EH (cell line): ENCODE measurements at places on chromosomes 7 and 10.

DNA sequence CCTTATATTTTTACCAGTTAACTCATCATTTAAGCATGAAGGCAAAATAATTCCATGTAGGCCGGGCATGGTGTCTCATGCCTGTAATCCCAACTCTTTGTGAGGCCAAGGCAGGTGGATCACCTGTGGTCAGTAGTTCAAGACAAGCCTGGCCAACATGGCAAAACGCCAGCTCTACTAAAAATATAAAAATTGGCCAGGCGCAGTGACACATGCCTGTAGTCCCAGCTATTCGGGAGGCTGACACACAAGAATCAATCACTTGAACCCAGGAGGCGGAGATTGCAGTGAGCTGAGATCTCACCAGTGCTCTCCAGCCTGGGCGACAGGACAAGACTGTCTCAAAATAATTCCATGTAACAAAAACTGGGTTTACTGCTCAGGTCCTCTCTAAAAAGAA is 18.3 kb downstream of the HNRNPA2B1 start:
- DNase-seq: no peak

DNA sequence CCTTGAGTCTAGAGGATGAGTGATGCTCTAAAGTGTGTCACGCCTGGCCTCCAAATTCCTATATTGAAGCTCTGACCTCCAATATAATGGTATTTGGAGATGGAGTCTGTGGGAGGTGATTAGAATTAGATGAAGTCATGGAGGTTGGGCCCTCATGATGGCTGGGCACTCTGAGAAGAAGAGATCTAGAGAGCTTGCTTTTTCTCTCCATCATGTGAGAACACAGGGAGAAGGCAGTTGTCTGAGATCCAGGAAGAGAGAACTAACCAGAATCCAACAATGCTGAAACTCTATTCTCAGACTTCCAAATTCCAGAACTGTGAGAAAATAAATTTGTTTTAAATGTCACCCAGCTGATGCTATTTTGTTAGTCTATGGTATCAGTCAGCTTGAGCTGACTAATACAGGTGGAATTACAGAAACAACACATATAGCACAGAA is 15.1 kb downstream of the RNF216 start:
- peak; percentile 91 for DNase-seq

DNA sequence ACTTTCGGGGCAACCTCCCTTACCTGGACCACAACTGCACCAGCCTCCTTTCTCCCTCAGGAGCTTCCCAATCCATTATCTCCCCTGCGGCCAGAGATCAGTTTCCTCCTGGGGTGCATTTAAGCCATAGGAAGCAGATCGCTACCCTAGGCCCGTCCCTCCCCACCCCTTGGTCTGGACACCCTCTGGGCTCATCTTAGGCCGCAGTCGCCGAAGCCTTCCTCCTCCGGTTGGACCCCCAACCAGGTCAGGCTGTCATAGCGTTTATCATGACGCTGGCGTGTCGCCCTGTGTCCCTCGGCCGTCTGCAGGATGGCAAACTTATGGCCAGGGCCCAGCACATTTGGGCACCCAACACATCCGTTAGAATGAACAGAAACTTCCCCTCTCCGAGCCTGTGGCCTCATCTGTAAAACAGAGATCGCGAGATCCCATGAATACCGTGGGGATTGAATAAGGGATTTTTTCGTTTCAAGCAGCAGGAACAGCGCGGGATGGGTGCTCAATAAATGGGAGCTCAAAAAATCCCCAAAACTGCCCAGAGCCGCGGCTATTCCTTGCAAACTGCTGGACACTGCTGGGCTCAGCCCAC is 669 bp upstream of the AP5Z1 start:
- peak; percentile 81 for DNase-seq

DNA sequence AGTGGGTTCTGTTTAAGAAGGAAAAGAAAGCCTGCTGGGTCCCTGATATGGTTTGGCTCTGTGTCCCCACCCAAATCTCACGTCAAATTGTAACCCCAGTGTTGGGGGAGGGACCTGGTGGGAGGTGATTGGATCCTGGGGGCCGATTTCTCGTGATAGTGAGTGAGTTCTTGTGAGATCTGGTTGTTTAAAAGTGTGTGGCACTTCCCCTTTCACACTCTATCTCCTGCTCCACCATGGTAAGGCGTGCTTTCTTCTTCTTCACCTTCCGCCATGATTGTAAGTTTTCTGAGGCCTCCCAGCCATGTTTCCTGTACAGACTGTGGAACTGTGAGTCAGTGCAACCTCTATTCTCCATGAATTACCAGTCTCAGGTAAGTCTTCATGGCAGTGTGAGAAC is 42.6 kb downstream of the INPP5A start:
- no peak for DNase-seq

DNA sequence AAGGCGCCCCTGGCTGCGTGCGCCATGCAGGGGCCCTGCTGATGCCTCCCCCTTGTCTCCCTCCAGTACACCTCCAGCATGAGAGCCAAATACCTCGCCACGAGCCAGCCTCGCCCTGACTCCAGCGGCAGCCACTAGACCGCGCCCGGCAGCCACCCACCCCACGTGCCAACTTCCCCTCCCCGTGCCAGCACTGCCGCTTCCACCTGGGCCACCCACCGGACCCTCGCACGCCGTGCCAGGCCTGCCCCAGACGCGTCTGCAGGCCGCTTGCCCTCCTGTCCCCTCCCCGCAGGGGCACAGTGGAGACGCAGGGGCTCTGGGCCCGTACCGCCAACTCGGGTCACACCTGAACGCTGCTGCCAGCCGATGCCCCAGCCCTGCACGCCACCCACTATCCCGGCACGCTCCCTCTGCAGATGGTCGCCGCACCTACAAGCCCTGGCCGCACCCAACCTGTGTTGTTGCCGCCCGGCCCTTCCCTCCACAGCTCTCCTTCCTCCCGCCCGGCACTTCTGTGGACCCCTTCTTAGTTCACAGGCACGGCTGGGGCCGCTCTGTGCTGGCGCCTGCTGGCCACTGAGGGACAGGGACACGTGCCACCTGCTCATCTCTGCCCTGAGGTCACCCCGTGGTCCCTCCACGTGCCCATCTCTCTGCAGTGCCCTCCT is 26.3 kb upstream of the AMZ1 start:
- no peak for DNase-seq

DNA sequence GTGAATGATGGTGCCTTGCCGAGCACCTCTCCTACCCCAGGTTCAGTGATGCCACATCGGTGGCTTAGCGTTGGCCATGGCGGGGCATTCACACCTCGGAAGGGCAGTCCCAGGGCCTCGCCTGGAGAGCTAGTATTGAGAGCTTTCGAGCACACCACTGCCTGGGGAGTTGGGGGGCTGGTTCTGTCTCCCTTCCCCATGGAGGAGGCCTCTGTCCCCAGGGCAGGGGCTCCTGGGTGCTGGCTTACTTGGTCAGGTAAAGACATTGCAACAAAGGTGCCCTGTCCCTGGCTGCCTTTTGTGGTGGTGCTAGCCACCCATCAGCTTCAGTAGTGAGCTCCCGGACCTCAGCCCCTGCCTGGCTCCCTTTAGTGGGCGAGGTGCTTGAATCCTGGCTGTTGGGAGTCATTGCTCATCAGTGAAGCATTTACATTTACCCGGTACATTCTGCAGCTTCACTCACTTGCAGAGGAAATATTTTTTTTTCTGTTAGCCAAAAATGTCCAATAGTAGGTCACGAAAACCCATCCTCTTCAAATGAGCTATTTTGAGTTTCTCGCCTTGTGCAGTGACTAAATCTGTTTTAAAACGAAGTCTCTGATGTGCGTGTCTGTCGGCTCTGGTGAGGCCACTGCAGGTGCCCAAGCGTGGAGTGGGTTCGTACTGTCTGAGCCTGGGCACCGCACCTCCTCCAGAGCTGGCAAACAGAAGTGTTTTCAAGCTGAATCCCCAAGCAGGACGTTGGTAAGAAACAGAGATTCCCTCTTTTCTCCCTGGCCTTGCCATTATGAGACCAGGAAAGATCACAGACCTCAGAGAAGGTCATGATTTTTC is 95.5 kb downstream of the INPP5A start:
- peak; percentile 87 for DNase-seq

DNA sequence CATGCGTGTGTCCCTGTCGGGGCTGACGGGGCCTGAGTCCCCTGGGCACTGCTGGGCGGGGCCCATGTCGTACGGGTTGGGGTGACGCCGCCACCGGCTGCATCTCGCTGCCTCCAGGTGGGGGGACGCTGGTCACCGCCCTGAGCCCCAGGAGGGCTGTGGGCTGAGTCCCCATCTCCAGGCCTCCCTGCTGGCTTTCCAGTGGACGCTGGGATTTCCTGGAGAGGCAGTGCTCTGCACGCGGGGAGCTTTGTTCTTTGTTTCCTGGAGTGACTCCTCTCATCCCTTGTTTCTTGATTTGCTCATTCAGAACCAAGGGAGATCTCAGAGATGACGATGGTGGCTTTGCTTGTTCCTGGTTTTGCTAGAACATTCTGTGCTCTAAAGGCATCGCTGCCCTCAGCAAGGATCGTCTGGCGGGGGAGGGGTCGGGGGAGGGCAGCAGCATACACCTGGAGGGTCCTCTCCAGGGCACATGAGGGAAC is 21.0 kb downstream of the PWWP2B start:
- no peak for DNase-seq

DNA sequence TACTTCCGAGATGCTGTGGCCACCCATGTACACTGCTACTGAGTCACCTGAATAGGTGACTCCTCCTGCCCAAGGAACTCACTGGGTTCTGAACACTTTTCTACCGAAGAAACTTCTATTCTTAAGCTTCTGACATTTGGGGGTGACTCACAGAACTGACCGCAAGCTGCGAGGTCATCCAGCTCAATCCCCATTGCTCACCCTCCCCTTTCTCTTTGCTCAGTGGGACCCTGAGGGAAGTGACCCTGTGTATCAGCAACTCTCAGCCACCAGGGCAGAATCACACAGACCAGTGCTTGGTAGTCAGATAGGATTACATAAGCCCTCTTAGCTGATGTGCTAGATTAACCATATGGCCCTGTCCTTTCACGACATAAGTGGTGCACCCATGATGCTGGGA is 46.3 kb downstream of the INSYN2A start:
- DNase-seq: peak; percentile 68

DNA sequence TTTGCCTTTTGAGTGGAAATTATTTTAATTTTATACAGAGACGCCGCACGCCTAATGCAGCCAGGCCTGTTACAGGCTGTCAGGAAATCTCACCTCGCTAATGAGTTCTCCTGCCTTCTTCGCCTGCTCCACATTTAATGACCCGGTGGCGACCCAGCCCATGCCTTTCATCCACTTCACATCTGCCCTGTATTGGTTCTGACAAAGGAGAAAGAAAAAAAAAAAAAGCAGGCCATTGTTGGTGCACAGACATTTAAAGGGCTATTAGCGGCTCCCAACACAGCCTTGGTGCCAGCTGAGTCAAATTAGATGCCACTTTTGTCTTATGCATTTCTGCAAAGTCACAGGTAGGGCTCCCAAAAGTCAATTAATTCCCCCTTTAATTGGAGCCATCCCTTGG is 43.3 kb downstream of the NRAP start:
- DNase-seq: no peak

DNA sequence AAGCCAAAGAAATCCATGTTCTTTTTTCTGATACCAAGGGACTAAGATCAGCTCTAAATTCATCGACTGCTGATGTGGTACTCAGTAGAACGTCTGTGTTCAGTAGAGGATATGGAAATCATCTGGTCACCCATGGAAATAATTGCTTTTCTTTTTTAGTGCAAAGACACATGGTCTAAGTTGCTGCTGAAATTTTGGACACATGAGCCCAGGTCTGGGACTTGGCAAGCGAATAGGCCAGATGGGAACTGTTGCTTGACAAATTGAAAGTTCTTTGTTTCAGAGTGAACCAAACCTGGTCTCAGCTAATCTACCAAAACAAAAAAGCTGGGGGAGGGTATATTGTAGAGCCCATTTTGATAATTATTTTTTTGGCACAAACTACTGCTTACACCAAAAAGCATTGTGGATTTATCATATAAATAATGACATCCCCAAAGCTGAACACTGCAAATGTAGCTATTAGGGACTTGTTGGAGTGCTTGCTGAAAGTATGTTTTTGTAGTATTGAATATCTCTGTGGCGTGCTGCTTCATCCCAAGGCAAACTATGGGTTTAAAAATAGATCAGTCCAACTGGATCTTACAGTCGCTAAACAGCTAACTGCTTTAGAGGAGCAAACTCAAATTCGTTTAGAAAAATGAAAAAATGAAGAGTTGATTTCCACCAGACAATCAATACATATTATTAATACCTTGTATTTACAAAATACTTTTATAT is 144.7 kb downstream of the TRIL start:
- DNase-seq: no peak

DNA sequence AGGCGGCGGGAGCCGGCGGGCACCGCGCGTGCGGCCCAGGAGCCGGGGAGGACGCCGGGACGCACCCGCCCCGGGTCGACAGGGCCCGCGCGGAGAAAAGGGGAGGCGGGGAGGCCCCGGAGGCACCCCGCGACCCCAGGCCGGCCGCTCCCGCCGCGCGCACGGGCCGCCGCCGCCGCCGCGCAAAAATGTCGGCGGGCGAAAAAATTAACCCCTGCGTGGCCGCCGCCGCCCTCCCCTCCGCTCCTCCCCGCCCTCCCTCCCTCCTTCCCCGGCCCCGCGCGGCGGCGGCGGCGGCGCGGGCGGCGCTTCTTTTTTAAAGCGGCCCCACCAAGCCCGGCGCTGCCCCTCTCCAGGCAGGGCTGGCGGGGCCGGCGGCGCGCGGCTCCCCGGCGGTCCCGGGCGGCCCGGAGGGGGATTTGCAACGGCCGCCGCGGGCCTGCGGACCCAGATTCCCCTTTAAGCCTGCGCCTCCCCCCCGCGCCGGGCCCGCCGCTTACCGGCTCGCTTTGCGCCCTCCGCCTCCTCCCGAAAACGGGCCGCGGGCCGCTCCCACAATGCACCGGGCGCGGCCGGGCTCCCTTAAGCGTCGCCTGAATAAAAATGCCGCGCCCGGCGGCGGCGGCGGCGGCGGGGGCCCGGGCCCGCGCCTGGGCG is 465 bp downstream of the SEPHS1 start:
- peak; percentile 75 for DNase-seq

DNA sequence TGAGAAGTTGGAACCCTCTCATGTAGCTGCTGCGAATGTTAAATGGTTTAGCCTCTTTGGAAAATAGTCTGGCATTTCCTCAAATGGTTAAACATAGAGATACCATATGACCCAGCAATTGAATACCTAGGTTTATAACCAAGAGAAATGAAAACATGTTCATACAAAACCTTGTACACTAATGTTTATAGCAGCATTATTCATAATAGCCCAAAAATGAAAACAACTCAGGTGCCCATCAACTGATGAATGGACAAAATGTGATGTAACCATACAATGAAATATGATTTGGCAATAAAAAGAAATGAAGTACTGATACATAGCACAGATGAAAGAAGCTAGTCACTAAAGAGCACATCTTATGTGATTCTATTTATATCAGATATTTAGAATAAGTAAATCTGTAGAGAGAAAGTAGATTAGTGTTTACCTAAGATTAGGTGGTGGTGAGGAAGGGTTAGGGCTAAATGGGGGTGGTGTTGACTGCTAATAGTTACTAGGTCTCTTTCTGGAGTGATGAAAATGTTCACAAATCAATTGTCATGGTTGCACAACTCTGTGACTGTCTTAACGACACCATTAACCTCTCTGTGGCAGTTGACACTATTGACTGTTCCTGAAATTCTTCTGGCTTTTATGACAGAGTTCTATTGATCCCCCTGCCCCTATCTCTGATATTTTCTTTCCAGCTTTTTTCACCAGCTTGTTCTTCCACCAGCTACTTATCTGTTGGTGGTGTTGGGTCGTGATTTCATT is 35.2 kb downstream of the VCL start:
- no peak for DNase-seq
